ENCODE measurements at places on chromosomes 4 and X.
A peak's percentile ranks its signal among the peaks of the same experiment; 100 is the strongest.

DNA sequence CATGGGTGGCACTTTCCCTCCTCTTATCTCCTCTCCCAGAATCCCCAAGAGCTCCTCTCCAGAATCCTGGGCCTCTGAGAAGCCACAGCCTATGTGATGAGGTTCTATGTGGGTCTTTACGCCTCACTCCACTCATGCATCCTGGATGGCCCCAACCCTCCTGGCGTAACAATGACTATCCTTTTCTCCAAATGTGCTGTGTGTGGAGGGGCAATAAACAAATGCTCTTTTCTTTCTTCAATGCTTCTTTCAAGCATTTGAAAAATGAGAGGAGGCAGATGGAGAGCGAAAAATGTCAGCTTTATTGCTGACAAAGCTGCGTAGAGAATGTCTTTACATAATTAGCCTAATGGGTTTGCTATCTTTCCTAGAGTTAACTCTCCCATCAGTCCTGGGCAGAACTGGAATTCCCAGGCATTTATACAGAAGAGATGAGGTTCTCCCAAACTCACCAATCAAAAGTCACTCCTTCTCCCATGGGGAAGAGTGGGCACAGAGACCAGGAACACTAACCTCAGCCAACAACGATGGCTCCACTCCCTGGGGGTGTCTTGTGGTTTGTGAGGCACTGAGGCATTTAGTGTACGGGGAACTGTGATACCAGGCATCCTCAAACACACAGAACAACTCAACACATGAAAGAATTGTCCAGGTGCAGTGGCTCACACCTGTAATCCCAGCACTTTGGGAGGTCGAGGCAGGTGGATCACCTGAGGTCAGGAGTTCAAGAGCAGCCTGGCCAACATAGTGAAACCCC is 118.9 kb upstream of the SLC34A2 start:
- DNase-seq: no peak

DNA sequence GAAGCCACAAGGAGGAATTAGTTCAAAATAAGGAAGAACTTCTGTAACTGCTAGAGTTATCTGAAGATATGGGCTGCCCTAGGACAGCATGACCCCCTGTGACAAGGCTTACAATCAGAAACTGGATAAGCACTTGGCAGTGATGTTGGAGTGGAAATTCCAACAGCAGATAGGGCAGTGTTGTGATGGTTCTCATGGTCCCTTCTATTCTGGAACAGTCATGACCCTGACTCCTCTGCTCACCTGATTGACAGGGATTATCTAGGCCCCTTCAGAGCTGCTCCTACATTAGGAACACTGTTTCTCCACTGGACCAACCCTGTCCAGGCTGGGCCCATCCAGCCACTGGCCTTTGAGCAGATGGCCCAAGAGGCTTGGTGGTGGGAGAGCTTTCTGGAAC is 17.9 kb downstream of the NALF2 start:
- no peak for DNase-seq

DNA sequence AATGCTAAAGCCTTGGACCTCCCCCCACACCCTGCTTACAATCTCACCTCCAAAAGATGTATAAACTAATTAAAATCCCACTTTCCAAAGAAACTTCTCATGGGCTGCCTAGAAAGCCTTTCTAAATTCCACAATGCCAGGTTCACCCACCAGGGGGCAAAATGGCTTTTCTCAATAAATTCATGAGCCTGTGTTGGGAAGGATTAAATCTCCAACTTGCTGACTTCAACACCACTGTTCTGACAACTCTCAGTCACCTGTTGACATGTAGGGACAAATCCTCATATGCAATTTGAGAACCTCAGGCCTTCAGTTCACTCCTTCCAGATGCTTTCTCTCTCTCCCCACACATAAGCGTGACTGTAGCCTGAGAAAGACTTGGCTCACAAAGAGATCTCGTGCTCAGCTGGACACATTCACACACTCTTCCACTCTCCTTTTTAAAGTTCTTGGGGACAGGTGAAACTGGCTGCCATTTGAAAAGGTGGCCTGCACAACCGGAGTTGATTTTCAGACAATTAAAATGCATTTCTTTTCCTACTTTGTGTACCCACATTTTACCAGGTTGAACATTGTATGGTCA is 88.6 kb upstream of the PRPS2 start:
- peak; percentile 6 for DNase-seq

DNA sequence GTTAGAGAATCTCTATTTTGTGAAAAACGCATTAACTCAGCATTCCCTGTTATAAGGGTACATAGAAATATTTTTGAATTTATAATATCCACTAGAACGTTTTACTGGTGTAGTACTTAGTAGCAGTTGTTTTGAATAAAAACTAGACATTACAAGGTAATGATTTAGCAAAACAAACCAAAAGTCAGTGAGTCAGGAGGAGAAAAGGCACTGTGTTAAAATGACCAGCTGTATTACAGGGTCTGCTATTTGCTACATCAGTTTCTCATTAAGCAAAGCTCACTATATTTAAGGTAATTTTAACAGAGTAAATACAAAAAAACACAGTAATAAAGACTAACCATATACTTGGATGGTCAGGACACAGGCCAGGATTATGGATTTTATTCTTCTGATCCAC is 152.8 kb downstream of the RASL11B start:
- DNase-seq: no peak

GRCh38 chrX:69948276-69948797 is 101.4 kb downstream of the AWAT2 start:
- no peak for DNase-seq

GRCh38 chr4:184937030-184937710 is 81.1 kb upstream of the HELT start:
- DNase-seq: no peak

GRCh38 chr4:158599765-158600498 is 71.8 kb downstream of the C4orf46 start:
- DNase-seq: no peak

DNA sequence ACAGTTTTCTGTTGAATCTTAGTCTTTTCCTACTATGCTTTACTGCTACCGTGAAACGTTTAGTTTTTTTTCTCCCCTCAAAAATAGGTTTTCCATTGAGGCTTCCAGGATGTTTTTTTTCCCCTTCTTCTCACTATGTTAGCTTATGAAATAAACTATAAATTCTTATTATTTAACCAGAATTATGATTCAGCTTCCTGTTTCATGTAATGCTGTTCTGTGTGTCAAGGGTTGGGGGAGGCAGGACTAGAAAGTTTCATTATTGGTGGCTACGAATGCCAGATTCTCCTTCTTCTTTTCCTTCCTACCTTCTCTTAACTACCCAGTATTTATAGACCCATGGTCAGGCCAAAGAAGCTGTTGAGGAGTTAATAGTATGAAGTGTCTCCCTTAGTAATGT is 11.8 kb downstream of the CLCN5 start:
- DNase-seq: no peak

DNA sequence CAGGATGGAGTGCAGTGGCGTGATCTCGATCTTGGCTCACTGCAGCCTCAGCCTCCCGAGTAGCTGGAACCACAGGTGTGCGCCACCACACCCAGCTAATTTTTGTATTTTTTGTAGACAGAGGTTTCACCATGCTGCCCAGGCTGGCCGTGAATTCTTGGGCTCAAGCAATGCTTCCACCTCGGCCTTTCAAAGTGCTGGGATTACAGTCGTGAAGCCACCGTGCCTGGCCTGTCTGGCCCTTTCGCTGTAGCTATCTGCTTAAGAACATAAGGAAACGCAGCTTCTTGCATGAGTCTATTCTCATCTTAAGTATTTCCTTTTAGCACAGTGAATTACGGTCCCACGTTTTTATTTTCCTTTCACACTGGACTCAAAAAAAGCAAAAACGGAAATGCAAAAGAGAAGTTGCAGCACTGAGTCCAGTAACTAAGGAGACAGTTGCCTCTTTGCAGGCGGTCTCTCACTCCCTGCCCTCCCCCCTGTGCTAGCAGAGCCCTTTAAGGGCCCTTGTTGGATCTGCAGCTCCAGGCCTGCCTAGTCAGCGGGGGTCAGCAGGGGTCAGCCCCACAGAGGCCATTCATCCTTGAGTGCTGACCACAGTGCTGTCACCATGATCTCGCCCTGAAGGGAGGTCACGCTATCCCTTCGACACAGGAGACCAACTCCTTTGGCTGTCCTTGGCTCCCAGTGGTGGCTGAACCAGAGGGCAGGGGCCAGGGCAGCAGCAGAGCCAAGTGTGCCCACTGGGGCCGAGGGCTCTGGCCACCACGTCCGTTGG is 21.8 kb upstream of the TBC1D14 start:
- DNase-seq: no peak

DNA sequence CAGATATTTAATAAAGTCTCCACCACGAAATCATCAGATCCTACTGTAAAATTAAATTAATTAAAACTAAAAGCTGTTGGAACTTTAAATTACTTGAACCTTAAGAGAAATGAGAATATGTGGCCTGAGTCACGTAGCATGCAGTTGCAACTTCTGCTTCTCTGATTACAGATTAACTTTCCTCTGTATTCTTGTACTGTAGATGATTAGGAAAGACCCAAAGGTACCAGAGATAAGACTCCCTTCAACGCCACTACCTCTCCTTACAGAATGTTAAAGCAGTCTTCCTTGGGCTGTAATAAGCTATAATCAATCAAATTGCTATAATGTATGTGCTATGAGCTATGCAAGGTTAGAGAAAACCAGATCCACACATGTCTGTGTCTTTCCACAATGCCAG is 47.9 kb downstream of the FAM13A start:
- no peak for DNase-seq

- DNase-seq: no peak
Observed at GRCh38 chrX:133475953-133476352, 60.7 kb upstream of the GPC4 start.

DNA sequence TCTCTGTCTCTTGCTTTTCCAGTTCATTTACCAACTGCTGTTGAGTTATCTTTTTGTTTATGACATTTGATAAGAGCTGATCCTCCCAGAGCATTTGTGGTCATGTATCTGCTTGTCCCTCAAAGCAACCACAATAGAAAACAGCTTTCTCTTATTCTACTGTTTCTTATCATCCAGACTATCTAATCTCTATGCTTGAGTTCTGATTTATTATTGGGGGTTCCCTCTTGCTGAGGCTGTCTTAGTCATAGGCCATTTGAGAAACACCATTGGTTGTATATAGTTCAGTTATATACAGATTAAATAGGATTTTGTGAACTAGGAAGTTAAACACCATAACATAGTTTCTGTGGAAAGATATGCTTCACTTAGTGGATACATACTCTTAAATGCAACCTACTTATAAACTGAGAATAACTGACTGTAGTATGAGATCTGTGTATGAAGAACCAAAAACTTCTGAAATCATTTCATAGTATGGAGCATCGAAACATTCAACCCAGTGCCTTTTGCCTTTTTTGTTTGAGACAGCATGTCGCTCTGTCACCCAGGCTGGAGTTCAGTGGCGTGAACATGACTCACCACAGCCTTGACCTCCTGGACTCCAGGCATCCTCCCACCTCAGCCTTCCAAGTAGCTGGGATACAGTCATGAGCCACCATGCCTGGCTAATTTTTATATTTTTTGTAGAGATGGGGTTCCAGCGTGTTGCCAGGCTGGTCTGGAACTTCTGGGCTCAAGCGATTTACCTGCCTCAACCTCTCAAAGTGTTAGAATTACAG is 75.8 kb downstream of the STIM2 start:
- no peak for DNase-seq

- DNase-seq: peak; percentile 11
Observed at GRCh38 chr4:17577665-17578481, 875 bp downstream of the LAP3 start.

GRCh38 chr4:64340218-64341110 is 68.8 kb downstream of the TECRL start:
- no peak for DNase-seq

DNA sequence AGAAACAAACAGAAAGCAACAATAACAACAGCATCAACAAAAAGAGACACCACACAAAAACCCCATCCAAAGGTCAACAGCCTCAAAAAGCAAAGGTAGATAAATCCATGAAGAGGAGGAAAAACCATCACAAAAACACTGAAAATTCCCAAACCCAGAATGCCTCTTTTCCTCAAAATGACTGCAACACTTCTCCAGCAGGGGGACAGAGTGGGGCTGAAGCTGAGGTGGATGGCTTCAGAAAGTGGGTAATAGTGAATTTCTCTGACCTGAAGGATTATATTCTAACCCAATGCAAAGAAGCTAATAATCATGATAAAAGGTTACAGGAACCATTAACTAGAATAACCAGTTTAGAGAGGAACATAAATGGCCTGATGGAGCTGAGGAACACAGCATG is 888.2 kb downstream of the RAB28 start:
- no peak for DNase-seq

Measured in stimulated activated CD4-positive, alpha-beta T cell treated with anti-CD3 and anti-CD28 coated beads, Interleukin-4, amount 100 ng/mL, for 48 hours (primary cell).